ENCODE measurements at places on chromosomes 2 and 18.

DNA sequence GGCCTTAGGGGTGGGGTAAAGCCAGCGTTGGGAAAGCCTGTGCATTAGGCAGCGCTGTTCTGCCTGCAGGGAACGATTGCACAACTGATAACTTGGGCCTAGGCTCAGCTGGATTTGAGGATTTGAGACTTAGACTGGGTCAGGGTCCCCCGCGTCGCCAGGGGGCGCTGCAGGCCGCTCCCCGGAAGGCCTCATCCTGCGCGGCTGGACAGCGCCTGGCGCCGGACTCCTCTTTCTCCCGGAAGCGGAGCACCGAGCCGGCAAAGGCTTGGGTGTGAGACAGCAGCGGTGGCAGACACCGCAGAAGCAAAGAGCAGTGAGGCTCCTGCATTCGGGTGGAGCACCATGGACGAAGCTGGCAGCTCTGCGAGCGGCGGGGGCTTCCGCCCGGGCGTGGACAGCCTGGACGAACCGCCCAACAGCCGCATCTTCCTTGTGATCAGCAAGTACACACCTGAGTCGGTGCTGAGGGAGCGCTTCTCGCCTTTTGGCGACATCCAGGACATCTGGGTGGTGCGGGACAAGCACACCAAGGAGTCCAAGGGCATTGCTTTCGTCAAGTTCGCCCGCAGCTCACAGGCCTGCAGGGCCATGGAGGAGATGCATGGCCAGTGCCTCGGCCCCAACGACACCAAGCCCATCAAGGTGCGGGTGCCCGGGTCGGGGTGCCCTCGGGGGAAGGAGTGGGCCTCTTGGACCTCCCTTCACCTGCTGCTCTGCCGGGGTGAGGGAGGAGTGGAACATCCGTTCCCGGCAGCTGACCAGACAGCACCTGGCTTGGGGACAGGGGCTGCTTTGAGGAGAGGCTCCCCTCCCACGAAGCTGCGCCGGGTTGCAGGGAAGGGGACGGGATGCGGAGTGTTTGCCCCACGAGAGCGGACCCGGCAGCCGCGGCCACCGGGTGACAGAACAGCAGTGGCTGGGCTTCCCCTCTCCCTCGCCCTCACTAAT, at the start of gene RBM45:
Gene RBM45 (plus strand): TSS at position 236 of the 951 bp plus-strand sequence. CDS start 110 bp downstream, at position 346.
- peak; percentile 96 for DNase-seq

DNA sequence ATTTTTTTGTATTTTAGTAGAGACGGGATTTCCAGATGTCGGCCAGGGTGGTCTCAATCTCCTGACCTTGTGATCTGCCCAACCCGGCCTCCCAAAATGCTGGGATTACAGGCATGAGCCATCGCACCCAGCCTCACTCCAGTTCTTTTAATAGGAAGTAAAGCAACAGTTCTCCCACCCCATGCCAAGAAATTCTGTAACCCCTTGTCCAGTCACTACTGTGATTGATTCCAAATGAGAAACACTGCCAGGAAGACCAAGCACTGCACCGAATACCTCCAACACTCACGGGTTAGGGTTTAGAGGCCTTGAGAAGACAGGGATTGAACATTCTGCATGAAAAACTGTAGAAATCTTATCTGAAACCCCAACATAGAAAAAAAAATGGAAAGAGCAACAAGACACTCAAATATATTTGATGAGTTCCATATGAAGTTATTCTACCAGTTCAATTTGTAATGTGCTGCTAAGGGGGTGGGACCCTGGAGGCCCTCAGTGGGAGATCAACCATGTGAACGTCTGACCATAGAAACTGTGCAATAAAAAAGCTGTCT, 48.2 kb upstream of the BIN1 start:
- DNase-seq: peak; percentile 85

DNA sequence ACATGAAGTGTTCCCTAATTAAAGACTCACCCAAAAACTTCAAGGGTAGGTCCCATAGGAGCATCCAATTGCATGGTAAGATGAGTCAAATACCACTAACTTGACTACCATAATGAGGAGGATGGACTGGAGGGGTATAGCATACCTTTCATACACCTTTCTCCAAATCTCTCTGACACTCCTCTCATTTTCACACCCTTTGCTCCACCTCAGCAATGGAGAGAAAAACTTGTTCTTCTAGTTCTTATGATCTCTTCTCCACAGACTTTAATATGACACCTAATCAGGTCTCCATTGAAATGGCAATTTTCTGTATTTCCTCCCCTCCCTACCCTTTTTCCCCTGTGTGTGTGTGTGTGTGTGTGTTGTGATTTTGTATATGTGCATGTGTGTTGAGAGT, 41.1 kb upstream of the MAP2 start:
- no peak for DNase-seq

DNA sequence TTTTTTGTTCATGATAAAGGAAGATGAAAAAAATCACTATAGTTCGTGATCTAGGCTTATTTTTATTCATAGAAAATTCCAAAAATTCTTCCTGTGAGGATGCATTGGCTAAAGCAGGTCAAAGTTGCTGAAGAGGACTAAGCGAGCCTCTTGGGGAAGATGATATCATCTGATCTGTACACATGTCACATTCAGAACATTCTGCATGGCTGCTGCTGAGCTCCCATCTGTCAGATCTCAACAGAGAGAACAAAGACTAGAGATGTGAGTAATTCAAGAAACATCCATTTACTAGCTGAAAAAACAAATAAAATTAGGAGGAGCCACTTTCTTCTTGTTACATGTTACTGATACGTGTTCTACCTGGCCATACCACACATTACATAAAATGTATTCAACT, 518.6 kb upstream of the FSIP2 start:
- no peak for DNase-seq

DNA sequence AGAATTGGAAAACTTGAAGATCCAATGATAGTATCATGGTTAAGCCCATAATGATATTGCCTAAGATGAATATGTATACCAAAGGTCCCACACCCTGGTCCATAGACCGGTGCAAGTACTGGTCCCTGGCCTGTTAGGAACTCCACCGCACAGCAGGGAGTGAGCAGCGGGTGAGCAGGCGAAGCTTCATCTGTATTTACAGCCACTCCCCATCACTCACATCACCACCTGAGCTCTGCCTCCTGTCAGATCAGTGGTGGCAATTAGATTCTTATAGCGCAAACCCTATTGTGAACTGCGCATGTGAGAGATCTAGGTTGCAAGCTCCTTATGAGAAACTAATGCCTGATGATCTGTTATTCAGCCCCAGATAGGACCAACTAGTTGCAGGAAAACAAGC, 402.4 kb downstream of the EPHA4 start:
- DNase-seq: no peak

DNA sequence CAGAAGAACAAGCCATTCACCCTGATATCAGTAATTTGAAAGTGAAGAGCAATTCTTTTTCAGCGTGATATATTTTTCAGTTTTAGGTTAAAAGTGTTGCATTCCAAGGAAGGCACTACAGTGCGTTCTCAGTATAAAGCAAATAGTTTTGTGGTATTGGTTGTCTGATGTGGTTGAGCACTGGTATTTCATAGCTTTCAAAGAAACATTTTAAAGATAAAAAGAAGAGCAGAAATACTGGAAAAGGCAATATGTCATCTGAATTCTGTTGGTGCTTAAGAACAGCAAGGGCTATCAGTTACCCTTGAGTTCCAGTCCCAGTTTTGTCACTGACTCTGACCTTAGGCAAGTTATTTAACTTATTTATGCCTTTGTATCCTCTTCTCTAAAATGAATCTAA, 191.6 kb downstream of the BABAM2 start:
- peak; percentile 67 for DNase-seq

GRCh38 chr2:105573910-105574655, 170.6 kb upstream of the NCK2 start:
- no peak for DNase-seq

DNA sequence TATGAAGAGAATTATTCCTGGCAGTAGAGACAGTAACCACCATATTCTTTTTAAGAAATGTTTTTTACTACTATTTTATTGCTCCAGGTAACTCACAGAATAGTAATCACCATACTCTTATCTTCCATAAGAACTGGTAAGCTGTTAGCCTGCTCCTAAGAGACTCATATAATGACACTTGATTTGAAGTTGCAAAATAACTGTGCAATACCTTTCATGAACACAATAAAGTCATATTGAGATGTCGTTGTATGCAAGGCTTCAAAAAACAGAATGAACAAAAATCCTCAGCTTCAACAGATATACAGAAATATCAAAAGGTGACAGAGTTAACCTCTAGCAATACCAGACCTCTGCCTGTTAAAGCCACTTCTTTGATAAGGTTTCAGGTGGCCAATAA, 360.1 kb downstream of the NBAS start:
- no peak for DNase-seq

DNA sequence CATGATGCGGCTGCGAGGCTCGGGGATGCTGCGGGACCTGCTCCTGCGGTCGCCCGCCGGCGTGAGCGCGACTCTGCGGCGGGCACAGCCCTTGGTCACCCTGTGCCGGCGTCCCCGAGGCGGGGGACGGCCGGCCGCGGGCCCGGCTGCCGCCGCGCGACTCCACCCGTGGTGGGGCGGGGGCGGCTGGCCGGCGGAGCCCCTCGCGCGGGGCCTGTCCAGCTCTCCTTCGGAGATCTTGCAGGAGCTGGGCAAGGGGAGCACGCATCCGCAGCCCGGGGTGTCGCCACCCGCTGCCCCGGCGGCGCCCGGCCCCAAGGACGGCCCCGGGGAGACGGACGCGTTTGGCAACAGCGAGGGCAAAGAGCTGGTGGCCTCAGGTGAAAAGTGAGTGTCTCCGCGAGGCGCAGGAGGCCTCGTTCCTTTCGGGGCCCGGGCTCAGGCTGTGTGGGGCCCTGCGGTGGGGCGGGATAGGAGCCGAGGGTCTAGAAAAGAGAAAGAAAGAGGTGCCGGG, 520 bp downstream of the GLS start:
- no peak for DNase-seq

DNA sequence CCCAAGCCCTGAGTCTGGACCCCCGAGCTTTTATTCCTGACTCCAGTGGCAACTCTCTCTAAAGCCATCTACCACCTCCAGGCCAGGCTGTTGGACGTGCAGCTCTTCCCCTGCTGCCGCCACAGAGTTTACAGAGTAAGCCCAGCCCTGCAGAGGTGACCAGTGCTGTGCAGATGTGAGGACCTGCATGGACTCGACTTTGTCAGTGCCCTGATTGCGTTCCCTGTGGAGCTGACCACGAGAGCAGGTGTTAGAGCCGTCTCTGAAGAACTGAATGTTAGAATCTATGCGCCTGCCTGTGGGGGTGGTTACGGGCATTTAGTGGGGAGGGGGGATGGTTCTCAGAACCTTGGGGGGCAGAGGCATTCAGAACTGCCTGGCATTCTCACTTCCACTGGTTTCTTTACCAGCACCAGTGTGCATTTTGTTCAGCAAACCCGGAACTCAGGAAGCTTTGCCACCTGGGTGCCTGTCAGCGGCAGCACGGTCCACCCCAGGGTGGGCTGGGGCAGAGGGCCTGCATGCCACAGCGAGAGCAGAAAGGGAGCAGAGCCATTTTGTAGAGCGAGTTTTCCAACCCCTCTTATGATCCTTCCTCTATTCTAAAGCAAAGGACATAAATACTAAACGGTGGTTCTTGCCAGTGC, 137.9 kb downstream of the KLHL29 start:
- DNase-seq: no peak

DNA sequence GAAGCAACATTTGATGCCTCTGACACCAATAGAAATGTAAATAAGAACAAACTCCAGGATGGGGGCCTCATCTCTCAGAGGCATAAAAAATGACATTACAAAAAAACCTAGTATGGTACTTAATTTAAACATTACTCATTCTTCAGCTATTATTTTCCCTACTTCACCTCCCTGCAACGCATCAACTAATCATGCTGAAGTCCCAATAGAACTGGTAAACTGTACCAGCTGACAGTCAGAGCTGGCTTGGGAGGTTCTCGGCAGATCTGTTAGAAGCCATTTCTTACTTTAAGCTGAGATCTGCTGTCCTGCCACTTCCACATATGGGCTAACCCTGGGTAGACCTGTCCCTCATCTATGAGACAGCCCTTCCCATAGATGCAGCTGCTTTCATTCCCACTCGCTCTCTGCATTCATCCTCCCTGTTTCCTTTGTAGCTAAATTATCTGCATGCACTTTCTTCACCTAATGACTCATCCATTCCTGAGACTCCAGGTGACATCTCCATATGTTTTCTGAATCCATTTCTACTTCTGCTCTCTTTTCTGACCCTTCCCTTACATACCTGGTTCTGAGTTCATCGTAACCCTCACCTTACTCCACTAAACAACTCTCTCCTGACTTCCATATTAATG, 108.1 kb downstream of the AOX1 start:
- no peak for DNase-seq

DNA sequence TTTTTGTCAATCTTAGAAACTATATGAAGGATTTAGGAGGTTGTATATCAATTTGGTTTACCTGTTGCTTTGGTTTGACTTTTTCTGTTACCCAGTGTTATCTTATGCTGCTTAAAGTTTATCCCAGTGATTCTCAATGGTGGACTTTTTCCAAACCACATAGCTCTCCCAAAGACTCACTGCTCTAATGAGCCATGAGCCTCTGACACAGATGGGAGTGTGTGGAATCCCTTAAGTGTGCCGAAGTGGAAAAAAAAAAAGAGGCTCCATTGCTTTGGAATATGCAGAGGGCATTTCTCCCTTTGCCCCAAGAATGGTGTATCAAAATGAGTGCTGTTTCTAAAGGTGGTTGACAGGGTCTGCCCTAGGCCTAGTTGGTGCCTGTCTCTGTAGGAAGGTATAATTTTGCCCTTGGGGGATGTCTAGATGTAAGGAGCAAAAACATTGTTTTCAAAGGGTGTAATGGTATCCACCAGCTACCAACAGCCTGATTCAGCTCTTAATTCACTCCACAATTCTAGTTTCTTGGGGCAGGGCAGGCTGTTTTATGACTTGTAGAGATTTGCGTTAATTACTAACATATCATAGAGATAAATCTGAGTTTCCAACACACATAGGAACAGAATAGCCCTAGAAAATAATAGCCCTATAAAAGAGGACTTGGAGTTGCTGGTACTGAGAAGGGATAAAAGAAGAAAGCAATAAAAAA, 64.3 kb upstream of the CYP26B1 start:
- DNase-seq: peak; percentile 80

DNA sequence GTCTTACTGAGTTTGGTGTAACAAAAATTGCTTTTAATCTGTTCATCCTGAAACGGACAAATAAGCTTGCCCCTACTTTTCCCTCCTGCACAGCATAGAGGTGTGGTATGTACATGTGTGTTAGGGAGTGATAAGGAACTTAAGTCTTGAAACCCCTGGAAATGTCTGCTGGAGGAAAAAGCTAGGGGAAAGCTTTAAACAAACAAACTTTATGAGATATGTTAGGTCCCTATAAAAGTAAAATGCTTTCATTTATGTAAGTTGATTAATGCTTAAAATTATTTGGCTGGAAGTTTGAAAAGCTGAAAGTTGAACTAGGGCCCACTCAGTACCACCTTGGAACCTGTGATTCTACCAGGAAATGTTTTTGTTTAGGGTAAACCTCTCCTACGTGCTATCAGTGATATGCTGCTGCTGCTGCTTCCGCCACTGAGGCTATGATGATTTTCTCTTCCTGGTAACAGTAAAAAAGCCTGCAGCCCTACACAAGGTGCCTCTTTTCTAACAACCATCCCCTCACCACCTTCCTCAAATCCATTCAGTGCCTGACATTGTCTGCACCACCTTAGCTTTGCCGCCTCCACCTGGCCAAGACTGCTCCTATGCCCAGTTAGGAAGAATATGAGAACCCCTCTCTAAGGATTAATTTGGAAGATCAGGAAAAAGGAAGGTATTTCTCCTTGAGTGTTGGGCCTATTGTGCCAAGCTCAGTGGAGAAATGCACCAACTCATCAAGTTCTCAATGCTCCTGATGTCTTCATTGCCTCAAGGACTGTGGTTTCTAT, 2.5 kb upstream of the YES1 start:
- DNase-seq: no peak

GRCh38 chr2:64012115-64012514, 7.1 kb downstream of the VPS54 start:
- no peak for DNase-seq

- no peak for DNase-seq
These were observed 378.7 kb downstream of the METTL4 start for GRCh38 chr18:2192562-2192961.

Measured in AG10803 (cell line).